CD8-positive, alpha-beta T cell (primary cell): ENCODE measurements at places on chromosomes 7 and 10. TPM values are rescaled to one million over a fixed set of nuclear protein-coding genes. Genes with fewer than 3 reads are reported as not detected.

DNA sequence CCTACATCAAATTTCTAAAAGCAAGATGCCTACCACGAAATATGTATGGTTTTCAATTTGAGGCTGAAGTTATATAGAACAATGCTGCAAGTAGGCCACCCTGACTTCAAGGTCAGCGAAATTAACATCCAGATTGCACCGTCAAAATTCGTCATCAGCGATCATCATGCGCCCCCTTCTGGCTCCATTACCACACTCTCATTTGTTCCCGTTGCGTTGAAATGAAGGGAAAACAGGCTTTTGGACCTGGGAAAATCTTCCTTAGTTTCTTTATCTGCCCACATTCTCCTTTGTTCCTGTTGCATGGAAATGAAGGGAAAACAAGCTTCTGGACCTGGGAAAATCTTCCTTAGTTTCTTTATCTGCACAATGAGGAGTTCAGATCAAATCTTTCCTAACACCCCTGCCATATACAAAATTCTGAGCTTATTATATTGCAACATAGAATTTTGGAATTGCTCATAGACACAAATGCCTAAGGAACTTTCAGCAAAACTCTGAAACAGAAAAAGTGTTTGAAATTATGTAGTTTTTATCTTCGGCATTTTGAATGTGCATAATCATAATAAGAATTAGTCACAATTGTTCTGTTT lies 98.2 kb upstream of the PRKCQ start:
- peak; percentile 47 for DNase-seq

BTBD16 gene
- not detected for total RNA-seq

DNA sequence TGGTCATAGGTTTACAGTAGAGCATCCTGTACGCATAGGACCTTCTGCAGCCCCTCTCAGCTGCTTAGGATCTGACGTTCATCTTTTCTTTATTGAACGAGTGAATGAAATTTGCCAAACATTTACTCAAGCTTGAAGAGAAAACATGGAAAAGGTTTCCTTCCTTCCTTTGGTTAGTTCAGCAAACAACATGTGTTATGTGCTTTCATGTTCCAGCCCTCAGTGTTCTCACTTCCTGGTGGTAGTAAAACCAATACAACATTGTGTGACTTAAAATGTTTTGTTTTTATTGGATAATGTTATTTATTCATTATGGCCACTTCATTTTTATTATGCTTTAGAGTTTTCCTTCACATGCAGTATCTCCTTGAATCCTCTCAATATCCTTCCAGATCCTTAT lies 1.4 kb upstream of the CDCA7L start:
- no peak for DNase-seq

- DNase-seq, result no peak
Observed at GRCh38 chr7:128836729-128837348, 6.6 kb downstream of the FLNC start.

DPP6 gene
- not detected for total RNA-seq

GRCh38 chr10:8375137-8375536 lies 320.6 kb downstream of the GATA3 start:
- no peak for DNase-seq

- DNase-seq, result peak; percentile 32
Observed at GRCh38 chr7:140475747-140476333, 3.5 kb downstream of the MKRN1 start.

DNA sequence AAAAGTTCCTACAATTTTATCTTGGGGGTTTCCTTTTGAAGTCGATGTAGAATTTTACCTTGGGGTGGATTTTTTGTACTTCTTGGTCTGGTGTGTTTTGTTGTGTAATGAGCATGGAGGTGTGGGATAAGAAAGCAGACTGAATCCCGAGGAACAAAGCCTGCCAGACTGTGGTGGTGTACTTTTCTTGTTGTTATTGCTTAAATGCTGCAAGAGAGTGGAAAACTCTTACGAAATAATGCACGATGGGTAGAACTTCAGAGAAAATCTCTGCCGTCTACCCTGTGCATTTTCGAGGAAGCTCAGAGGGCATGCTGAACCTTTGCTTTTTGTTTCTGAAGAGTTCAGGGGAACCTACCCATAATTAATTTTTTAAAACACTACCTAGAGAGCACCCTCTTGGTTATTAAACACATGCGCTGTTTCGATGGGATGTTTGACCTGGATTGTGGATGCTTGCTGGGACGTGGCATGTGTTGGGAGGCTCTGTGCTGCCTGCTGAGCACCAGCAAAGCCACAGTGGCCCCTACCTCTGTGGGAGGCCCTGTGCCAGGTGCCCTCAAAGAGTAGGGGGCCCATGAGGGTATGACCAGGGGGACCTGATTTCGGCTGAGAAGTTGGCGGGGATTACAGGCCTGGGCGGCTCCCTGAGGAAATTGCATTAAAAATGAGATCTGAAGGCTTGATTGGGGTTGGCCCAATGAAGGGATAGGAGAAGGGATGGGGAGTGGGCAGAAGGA lies 94.1 kb downstream of the TCF7L2 start:
- DNase-seq, result no peak
